SW 1271 (cell line): ENCODE measurements at places on chromosomes 2 and 18.

DNA sequence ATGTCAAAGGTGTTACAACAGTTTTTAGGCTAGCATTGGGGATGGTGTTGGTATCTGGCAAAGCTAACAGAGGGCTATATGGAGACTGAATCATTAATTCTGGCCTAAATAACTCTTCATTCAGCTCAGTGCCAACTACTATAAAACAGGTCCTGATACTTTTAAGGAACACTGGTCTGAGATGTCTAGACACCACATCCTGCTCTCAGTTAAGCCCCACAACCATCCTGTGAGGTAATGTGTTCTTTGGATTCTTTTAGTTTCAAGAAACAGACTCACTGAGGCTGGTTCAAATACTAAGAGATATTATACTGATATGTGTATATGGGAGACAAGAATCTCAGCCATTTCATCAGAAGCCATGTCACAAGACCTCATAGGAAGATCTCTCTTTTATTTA is 14.2 kb upstream of the HK2 start:
- DNase-seq, result no peak

DNA sequence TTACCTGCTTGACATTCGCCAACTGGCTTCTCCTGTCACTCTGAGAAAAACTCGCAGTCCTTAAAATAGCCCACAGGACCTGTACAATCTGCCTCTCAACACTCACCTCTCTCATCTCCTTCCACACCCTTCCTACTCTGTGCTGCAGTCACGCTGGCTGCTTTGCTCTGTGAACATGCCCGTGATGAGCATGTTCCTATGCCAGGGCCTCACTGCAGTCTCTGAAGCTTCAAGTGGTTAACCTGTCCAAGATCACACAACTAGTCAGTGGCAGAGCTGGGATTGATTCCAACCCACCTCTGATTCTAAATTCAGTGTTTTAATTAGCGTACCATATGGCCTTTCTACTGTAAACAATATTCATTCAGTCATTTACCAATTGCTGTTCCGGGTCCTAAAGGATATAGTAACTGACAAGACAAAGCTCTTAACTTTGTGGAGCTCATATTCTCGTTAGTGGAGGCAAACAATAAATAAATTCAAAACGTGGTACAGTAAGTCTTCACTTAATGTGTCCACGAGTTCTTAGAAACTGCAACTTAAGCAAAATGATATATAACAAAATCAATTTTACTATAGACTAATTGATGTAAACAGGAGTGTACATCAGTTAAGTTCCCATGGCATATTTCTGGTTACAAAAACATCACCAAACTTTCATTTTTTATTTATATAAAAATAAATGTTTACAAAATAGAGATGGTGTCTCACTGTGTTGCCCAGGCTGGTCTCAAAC is 38.9 kb upstream of the FBXO11 start:
- DNase-seq, result no peak

DNA sequence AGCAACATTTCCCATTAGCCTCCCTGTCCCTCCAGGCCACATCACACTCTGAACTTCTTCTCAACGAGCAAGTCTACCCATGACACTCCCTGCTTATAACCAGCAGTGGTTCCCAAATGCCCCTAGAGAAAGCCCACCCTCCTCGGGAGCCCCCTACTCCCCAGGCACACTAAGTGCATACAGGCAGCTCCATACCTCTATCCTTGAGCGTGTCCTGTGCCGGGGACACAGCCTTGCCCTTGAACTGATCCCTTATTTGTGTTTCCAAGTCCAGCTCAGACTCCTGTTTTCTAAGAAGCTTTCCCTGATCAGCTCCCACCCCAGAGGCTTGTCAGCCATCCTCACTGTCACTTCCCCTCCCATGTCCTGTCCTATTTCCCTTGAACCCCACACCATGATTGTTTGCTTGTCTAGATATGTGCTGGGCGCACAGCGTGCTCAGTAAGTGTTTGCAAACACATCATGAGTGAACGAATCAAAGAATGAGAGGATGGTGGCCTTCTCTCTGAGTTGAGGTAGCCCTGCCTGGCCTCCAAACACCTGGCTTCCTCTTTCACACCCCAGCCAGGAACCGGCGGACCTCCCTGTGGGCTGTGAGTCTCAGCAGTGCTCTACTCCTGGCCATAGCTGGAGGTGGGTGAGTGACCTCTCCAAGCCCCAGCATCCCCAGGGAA is 2.1 kb downstream of the TEX51 start:
- no peak for DNase-seq

GRCh38 chr18:13451213-13451540 is 232.6 kb downstream of the LDLRAD4 start:
- DNase-seq, result no peak

GRCh38 chr2:120367649-120368048 is 21.7 kb downstream of the INHBB start:
- DNase-seq, result peak; percentile 33

DNA sequence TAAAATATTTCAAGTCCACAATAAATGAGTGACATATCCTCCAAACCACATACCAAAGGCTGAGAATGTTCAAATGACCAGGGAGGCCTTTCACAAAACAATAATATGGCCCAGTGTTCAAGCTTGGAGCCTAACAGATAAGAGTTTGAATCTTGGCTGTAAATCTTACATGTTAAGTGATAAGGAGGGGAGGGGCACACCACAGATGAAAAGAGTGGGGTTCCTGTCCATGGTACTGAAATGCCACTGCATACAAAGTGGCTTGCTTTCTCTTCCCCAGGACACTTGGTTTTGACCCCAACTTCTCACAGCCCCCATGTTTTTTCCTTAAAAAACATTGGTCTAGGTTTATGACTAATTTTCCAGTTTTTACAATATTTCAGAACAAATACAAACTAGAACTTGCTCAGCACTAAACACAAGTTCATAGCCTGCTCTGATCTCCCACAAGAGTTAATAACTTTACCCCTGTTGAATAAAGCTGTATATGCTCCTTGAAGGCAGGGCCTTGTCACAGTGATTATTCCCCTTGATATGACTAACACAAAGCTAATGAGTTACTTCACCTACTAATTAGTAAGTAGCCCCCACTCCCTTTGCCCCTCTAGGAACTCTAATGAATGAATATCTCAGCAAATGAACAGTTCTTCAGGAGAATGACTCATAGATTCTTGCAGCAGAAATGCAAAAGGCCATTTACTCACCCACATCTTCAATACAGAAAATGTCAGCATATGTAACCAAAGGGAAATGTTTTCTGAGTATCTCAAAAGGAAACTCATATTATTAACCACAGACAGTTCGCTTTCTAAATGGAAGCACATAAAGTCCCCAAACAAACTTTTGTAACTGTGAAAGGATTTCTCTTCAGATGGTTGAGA is 142.2 kb downstream of the SATB2 start:
- DNase-seq, result no peak

GRCh38 chr2:11955884-11956291 is 209.5 kb downstream of the LPIN1 start:
- no peak for DNase-seq
